Colonic mucosa (tissue), 4 donors: ENCODE measurements at places on chromosomes 7 and 10.
A peak's percentile ranks its signal among the peaks of the same experiment; 100 is the strongest.

DNA sequence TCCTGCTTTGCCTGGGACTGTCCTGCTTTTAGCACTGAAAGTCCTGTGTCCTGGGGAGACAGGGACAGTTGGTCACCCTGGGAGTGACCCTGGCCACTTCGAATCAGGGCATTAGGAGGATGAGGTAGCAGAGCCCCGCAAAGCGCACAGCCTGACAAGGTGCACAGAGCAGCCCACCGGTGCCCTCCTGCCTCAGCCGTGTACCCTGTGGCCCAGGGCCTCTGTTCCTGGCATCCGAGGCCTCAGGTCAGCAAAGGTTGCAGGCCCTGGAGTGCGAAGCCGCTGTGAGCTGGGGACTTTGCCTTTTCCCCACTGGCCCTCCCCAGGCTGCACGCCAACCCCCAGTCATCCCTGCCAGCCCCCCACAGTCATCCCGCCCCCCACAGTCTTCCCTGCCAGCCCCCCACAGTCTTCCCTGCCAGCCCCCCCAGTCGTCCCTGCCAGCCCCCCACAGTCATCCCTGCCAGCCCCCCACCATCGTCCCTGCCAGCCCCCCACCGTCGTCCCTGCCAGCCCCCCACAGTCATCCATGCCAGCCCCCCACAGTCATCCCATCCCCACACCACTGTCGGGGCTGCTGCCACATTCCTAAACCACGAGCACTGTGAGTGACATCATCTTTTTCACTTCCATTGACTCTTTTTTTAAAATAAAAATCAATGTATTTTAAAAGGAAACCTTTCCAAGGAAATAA, 91.8 kb downstream of the RGS10 start:
- DNase-seq: no peak

DNA sequence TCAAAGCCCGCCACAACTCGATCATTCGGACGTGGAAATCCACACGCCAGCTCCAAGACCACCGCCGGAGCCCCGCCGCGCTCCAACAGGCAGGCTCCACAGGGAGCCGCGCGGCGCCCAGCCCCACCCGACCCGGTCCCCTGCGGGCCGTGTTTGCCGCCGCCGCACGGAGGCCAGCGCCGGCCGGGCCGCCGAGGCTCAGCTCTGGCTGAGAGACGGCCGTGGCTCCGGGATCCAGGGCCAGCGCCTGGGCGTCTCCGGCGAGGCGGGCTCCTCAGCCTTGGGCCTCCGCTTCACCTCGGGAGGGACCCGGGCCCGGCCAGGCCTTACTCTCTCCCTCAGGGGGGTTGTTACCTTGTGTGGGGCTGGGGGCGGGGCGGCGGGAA, 333 bp downstream of the SMNDC1 start:
- DNase-seq: peak; percentile 39

- no peak for DNase-seq
Observed at GRCh38 chr10:49686651-49687050, 7.2 kb downstream of the C10orf53 start.

GRCh38 chr10:48807791-48808470, 123.3 kb downstream of the WDFY4 start:
- no peak for DNase-seq

DNA sequence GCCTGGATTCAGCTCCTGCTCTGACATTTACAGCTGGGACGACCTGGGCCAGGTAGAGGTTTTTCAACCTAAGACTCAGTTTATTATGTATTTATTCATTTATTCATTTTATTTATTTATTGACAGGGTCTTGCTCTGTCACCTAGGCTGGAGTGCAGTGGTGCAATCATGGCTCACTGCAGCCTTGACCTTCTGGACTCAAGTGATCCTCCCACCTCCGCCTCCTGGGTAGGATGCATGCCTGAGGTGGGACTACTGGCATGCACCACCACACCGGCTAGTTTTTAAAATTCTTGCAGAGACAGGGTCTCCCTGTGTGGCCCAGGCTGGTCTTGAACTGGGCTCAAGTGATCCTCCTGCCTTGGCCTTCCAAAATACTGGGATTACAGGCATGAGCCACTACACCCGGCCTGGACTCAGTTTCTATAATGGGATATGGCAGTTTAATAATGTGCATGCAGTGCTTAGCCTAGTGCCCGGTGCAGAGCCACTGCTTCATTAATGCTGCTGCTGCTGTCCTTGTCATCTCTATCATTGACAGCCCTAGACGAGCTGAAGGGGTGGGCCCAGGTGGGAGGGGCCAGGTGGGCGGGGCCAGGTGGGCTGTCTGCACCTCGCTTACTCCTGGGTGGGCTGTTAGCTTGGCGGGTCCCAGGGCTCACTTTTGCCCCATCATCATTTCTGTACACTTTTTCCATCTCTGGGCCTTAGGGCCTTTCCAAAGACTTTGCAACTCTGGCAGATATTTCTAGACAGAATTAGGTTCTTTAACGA, 92.6 kb downstream of the LHPP start:
- no peak for DNase-seq

GRCh38 chr7:2929321-2930201, 85.5 kb upstream of the GNA12 start:
- no peak for DNase-seq

DNA sequence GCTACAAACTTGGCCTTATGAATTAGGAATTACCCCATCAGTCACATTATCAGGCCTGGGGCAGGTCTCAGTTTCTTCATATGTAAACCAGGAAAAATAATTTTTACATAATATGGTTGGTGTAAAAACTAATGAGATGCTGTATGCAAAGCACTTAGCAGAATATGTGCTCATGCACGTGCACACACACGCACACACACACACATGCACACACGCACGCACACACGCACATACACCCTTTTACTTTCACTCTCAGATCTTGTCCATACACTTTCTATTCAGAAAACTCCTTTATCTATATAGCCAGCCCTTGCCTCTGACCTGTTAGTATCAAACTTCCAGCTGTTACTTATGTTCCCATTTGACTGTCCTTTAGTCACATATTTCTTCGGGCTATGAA, 92.7 kb downstream of the CREB5 start:
- DNase-seq: no peak

DNA sequence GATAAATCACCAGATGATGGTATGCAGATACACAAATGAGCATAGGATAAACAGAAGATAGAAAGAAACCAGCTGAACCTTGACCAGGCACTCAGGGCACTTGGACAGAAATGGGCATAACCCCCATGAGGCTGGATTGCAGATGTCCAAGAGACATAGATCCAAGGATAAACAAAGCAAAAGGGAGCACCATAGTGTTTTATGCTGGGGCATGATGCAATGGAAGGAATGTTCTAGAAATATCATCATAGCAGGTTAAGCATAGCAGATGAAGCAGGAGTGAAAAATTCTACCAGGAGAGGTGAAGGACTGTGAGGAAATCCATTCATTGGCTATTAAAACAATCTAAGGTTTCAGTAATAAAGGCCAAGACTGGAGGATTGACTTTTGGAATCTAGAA, 70.5 kb upstream of the TES start:
- DNase-seq: no peak

DNA sequence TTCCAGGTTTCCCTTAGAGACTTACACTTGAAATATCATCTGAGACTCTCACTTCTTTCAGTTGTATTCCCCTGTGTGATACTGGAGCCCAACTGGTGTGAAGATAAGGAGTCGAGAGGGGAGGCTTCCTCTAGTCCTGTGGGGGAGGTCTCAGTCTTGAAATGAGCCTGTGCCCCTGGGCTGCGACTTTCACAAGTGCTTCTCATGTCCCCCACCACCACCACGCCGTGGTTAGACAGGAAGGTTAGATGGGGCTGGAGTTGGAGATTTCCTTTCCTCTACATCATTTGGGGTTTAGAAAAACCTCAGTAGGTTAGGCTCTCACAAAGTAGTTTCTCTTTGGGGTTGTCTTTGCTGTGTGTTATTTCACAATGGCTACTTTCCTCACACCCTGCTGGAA, 25.6 kb upstream of the MKX start:
- DNase-seq: no peak

DNA sequence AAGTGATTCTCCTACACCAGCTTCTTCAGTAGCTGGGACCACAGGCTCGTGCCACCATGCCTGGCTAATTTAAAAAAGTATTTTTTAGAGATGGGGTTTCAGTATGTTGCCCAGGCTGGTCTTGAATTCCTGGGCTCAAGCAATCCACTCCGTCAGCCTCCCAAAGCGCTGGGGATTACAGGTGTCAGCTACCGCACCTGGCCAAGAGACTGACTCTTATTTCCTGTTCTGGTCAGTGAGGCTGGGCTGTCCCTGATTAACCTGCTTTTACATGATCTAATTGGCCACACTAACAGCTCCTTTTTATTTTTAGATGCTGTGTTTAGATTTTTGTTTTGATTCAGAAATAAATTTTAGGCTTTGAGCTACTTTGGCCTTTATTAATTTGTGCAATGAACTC, 203.9 kb downstream of the NXPH1 start:
- no peak for DNase-seq

- no peak for DNase-seq
Observed at GRCh38 chr10:112769611-112770370, 180.3 kb upstream of the TCF7L2 start.

DNA sequence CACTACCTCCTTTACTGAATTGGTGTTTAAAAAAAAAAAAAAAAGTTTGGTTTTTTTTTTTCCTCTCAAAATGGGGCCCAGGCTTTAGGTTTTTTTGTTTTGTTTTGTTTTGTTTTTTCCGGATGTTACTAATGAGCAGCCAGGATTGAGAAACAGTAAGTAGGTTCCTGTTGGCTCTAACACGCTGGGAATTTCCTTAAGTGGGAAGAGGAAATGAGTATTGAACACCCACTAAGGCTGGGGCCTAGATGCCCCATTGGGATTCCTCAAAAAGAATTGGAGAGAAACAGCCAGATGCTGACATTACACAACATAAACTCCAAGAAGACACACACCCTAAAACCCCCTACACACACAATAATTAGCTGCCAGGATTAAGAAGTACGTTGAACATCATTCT, 102.2 kb upstream of the NANOS1 start:
- no peak for DNase-seq

- no peak for DNase-seq
Observed at GRCh38 chr10:34864149-34865067, 49.3 kb upstream of the PARD3 start.

DNA sequence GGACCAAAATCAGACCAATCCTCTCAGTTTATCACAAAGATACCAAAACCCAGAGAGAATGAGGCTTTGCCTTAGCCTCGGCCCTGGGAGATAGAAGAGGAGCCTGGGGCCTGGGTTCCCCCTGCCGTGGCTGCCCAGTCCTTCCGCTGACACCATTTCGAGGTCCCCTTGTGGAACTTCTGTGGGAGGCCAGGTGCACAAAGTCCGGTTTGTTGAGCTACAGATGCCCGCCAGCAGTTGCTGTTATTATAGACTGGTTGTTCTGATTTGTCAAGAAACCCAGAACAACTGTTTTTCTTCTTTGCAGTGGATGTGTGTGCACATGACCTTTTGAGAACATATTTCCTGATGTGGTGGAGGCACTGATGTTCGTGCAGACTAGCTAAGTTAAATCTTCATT, 47.6 kb downstream of the CUX1 start:
- DNase-seq: no peak

GRCh38 chr7:76346778-76347177, 12.0 kb downstream of the YWHAG start:
- no peak for DNase-seq

DNA sequence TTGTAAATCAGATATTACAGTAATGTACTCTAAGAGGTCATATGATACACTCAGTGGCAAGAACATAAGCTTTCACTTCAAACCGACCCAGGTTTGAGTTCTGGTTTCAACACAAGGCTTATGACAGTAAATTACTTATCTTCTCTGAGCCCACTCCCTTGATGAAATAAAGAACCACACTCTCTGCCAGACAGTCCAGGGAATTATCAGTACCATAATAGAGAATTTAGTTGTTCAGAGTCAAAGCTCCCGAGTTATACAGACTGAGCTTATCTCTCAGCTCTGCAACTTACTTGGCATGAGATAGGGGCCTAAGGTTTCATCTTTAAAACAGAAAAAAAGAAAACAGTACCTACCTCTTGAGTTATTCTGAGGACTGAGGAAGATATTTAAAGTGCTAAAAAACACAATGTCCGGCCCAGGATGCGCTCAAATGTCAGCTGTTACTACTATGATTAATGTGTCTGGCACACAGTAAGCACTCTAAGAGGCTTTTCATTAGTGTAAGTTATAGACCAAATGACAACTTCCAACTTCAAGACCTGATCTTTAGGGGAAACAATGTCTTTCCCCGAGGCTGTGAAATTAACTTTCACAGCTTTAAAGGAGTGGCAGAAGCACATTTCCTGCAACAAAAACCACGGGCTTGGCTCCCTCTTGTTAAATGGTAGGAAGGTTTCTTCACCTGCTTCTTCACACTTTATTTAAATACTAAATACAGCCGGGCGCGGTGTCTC, 38.1 kb downstream of the UBE2H start:
- no peak for DNase-seq

DNA sequence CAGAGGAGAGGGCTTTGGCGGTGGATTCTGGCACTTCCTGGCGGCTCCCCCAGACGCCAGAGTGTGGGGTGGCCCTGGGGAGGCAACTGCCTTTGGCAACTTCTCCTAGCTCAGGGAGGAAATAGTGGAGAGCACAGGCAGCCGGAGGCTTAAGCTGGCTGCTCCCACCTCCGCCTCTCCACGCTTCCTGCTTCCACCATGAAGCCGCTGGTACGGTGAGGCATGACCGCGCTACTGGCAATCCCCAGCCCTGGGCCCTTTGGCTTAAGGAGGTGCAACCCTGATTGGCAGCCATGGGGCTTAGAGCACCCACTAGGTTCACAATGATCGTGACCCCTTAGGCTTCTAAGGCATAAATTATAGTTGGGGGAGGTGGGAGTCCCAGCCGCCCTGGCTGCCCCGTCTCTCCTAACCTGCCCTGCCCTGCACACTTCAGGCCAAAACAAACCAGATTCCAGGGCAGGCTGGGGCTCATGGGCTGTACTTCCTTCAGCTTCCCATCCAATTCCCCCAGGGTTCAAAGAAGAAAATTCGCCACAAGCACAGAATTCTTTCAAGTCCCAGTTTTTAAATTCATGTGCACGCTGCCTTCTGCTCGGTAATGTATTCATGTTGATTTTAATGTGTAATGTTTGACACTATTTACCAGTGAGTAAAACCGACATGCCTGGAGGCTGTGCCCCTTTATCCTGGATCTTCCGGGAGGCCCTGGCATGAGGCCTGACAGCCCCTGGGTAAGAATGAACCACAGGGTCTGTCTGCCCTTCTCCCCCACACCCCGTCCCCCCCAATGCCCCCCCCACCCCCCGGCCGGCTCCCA, 90.7 kb upstream of the LRRC4 start:
- DNase-seq: no peak
